Stimulated activated CD4-positive, alpha-beta T cell treated with anti-CD3 and anti-CD28 coated beads, Interleukin-15, amount 100 ng/mL, for 1 hour (primary cell): ENCODE measurements at places on chromosomes 16 and 17.

GRCh38 chr16:77945126-77945525, 77.2 kb upstream of the CLEC3A start:
- no peak for DNase-seq

DNA sequence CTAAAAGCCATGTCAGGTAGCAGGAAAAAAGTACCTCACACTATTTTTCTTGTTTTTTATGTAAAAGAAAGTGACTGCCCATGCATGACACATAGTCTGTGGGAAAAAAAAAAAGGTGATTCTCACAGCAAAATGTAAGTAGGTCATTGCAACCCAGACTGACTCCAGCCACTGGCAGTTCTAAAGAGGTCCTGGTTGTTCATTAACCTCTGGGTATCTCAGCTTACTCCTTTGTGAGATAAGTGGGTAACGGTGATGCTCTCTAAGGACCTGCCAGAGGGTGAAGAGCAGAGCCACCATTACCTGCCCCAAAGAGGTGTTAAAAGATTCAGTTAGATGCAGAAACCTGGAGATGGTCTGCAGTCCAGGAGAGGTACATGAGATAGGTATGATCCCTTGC, 531.9 kb downstream of the GRIN2A start:
- no peak for DNase-seq

- DNase-seq, result no peak
Measured at GRCh38 chr16:356741-357140, 4.2 kb upstream of the AXIN1 start.

DNA sequence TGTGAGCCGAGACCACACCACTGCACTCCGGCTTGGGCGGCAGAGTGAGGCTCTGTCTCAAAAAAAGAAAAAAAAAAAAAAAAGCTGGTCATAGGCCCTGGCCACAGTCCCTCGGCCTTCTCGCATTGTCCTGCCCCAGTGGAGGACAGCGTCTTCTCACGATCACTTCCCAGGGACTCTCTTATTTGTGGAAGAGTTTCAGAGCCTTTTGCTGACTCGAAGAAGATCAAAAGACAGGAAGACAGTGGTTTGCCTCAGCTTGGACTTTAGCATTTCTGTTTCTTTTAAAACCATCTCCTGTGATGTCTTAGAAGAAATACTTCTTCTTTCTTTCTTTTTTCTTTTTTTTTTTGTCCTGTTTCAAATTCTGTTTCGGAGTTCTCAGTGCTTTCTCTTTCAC, 210.0 kb downstream of the FTO start:
- DNase-seq, result no peak

DNA sequence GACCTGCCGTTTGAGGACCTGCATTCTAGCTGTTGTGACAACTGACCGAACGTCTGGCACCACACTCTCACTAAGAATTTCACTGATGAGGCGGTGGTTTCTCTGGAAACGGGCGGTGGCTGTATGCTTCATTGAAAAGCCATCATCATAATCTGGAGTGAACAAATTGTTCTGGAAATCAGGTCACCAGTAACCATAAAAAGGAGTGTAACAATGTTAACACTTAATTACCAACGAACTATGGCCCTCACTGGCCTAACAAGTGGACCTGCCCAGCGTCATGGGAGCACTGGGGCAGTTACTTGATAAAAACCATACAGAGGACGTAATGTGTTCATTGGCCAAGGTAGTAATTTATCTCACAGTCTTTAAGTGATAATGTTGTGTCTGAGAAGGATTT, 15.4 kb downstream of the SMARCE1 start:
- DNase-seq, result no peak

DNA sequence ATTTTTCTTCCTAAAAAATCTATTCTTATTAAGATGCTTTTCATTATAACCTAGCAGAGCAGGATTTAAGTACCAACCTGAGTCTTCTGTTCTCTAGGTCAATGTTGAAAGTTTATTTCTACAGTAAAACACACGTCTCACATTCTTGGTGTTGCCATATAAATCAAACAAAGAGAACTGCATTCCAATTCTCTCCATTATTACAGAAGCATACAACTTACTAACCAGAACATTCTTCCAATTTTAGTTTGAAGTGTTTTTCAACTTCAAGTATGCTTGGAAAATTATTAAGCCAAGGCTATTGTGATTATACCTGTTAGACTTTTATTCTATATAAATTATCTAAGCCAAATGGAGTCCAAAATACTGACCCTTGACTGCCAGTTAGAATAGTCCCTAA, 110.4 kb upstream of the PMFBP1 start:
- no peak for DNase-seq

DNA sequence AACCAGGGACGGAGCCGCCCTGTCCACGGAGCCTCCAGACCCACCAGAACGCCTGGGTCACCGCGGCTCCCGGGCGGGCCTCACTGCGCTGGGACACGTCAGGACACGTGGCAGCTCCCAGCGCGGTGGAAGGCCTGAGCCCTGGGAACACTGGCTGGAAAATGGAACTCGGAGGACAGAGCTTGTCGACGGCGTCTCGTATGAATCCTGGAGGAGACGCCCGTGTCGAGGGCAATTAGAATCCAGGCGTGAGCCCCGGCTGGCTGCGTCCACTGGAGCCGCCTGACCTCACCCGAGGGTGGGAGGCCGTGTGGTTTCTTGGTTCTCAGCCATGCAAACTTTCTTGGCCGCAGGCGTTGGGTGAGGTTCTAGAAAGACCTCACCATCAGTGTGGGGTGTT, 173.9 kb downstream of the LAT start:
- no peak for DNase-seq

GRCh38 chr17:13961265-13961664, 108.0 kb upstream of the COX10 start:
- no peak for DNase-seq

GRCh38 chr16:56312556-56312955, 112.8 kb downstream of the AMFR start:
- no peak for DNase-seq

- no peak for DNase-seq
Measured at GRCh38 chr17:700504-701094, 14.0 kb downstream of the VPS53 start.

- no peak for DNase-seq
Measured at GRCh38 chr17:59277031-59277430, 54.4 kb upstream of the YPEL2 start.

GRCh38 chr17:45948881-45949624, 50.0 kb upstream of the STH start:
- peak; percentile 17 for DNase-seq

GRCh38 chr17:76816590-76817135, 51.5 kb upstream of the MGAT5B start:
- DNase-seq, result peak; percentile 11

- DNase-seq, result no peak
Measured at GRCh38 chr17:9346296-9346926, 229.2 kb downstream of the STX8 start.
